Panc1 (cell line): ENCODE measurements at places on chromosomes 3 and 15. TPM values are rescaled to one million over a fixed set of nuclear protein-coding genes. Genes with fewer than 3 reads are reported as not detected.

- no peak for DNase-seq
Measured at GRCh38 chr3:99071096-99071495, 169.6 kb upstream of the DCBLD2 start.

GRCh38 chr3:31968927-31969418, 12.1 kb downstream of the OSBPL10 start:
- peak; percentile 59 for DNase-seq

Gene GOLGA6L9
- total RNA-seq = 5.8 TPM

GRCh38 chr3:9292516-9292915, 43.1 kb upstream of the SRGAP3 start:
- no peak for DNase-seq

DNA sequence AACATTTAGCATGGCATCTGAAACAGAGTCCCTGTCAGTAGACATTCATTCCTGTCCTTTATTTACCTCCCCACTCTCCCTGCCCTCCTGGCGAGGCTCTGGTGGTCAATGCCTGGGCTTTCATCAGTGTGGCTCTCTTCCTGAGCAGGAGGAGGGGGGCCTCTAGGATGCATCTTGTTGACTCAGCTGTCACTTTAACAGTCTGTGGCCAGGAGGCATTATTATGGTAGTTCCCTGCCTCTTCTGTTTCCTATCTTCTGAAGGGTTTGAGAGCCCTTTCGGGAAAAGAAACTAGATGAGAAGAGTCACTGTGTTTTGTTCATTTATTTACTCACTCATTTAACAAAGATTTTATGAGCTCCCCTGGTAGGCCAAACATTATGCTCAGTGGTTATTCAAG, 2.4 kb upstream of the PPP1R14D start:
- DNase-seq = no peak

DNA sequence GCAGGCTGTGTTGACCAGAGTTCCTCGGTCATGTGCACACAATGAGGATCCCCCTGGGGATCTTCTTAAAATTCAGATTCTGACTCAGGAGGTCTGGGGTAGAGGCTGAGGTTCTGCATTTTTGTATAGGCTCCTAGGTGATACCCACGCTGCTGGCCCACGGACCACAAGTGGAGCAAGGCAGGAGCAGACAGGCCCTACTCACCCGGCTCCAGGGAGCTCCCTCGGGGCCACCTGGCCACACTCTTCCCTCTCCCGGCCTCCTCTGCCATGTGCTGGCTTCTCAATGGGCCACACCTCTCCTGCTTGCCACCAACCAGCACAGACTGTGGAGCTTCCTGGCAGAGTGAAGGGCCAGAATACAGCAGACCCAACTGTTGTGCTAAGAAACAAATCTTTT, 23.9 kb downstream of the GP9 start:
- DNase-seq = no peak

- DNase-seq = no peak
Measured at GRCh38 chr15:92971713-92972112, 71.6 kb downstream of the CHD2 start.

Gene ZNF501
- total RNA-seq = 0.15 TPM

Gene TLR9
- total RNA-seq = not detected

DNA sequence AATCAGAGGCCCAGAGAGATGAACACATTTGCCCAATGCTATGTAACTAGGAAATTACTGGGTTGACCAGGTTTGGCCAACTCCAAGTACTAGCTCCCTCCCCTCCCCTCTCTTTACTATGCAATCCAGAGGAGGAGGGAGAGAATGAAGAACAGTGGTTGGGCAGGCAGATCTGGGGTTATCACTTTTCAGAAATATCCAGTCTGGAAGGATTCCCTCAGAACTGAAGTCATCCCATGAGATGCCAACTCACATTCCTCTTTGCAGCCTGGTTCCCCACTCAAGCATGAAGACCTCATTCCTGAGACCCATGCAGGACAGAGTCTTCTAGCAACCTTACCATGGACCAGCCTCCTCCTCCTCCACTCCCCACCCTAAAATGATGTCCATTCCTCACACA, 201.1 kb downstream of the TLE3 start:
- no peak for DNase-seq

DNA sequence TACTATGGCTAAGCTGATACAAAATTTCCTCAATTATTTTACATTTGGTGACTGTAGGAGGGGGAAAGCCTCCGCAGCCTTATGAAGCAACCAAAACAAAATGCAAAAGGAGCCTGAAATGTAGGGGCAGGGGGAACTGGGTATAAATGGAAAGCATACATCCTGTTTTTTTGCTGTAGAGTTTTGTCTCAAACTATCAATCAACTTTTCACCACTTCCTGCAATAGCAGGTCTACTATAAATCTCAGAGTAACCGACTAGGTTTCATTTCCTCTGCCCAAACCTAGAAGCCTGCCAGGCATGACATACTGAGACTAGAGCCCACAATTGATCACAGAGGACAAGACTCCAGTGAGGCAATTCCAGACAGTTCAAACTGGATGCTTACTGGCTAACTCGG, 91.3 kb downstream of the SHQ1 start:
- no peak for DNase-seq
